Foreskin keratinocyte (primary cell): ENCODE measurements at places on chromosomes 4 and X. TPM values are rescaled to one million over a fixed set of nuclear protein-coding genes. Genes with fewer than 3 reads are reported as not detected.

NEUROG2 gene
- total RNA-seq: not detected in 2 replicates

VCX3B gene
- not detected in 2 replicates for total RNA-seq

FREM3 gene
- total RNA-seq: not detected in 2 replicates

KCNE5 gene
- 0.24 and 0.46 TPM in 2 replicates for total RNA-seq

AVPR2 gene
- total RNA-seq: not detected in 2 replicates

SLC10A4 gene
- not detected in 2 replicates for total RNA-seq

RAB40AL gene
- total RNA-seq: 0.14 TPM in 1 of 2 replicates, not detected in the other

GATA1 gene
- total RNA-seq: not detected in 2 replicates

RAB33B gene
- total RNA-seq: 4.2 and 4.4 TPM in 2 replicates

MAGEA3 gene
- total RNA-seq: not detected in 2 replicates

NCAPG gene
- 43.4 and 55.2 TPM in 2 replicates for total RNA-seq

CLDN34 gene
- not detected in 2 replicates for total RNA-seq

TLR1 gene
- 0.21 and 0.27 TPM in 2 replicates for total RNA-seq

KCND1 gene
- total RNA-seq: 0.49 and 0.54 TPM in 2 replicates

PRSS48 gene
- not detected in 2 replicates for total RNA-seq

AREG gene
- 1,077 and 1,617 TPM in 2 replicates for total RNA-seq

DCAF16 gene
- total RNA-seq: 10.7 and 14.3 TPM in 2 replicates

PNMA6A gene
- total RNA-seq: 0.32 and 0.75 TPM in 2 replicates

LNX1 gene
- 0.25 and 0.34 TPM in 2 replicates for total RNA-seq

PLS3 gene
- 292 and 305 TPM in 2 replicates for total RNA-seq

KLHL5 gene
- total RNA-seq: 52.7 and 66.6 TPM in 2 replicates

FGFR3 gene
- total RNA-seq: 26.1 and 40.6 TPM in 2 replicates

FOXO4 gene
- 2.3 and 2.7 TPM in 2 replicates for total RNA-seq

IDH3G gene
- total RNA-seq: 42.9 and 47.4 TPM in 2 replicates

CYSLTR1 gene
- total RNA-seq: not detected in 2 replicates

SULT1B1 gene
- 0.07 and 2.5 TPM in 2 replicates for total RNA-seq

HTN1 gene
- not detected in 2 replicates for total RNA-seq

USO1 gene
- 61.8 and 65.4 TPM in 2 replicates for total RNA-seq
